Fibroblast of pulmonary artery (primary cell): ENCODE measurements at places on chromosomes 3 and 15.

DNA sequence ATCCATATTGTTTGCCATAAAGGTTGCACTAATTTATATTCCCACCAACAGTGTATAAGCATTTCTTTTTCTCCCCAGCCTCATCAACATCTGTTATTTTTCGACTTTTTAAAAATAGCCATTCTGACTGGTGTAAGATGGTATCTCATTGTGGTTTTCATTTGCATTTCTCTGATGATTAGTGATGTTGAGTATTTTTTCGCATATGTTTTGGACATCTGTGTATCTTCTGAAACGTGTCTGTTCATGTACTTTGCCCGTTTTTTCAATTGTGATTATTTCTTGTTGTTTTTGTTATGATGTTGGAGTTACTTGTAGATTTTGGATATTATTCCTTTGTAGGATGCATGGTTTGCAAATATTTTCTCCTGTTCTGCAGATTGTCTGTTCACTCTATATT, 46.5 kb downstream of the TP63 start:
- no peak for DNase-seq

DNA sequence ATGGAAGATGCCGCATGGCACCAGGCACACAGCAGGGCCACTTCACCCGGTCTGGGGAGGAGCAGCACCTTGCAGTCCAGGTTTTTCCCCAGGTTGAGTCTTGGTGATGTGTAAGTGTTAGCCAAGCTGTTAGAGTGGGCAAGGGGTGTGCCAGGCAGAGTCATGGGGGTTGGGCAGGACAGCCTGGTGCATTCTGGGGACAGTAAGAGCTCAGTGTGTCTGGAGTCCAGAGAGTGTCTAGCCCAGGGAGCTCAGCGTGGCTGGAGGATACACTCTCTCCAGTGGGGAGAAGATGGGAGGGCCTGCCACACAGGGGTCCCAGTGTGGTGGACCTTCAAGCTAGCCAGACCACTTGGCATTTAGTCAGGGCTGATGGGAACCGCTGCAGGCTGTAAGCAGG, 87.4 kb downstream of the AAGAB start:
- no peak for DNase-seq

- DNase-seq: peak; percentile 25
Observed at GRCh38 chr15:41284427-41285177, 47.8 kb downstream of the OIP5 start.

DNA sequence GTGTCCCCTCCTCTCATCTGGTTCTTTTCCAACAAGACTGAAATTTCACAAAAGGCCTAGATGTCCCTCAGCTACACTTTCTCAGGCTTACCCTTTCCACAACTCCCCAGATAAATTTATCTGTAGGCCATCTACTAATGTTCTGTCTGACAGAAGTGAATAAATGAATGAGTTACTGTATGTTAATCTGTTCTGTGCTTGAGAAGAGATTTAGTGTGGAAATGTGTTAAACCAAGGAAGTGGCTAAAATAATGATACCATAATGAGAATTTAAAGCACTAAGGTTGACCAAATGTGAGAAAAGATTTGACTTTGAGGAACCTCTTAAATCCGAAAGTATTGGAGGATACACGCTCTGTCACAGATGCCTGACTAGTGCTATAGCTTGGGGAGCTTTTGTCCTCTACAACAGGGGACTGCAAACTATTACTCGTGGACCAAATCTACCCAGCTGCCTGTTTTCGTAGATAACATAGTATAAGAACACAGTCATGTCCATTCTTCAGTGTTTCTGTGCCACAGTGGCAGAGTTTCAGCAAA, 74.8 kb upstream of the P2RY1 start:
- no peak for DNase-seq

- DNase-seq: no peak
Observed at GRCh38 chr15:50190723-50191122, 8.7 kb downstream of the SLC27A2 start.

DNA sequence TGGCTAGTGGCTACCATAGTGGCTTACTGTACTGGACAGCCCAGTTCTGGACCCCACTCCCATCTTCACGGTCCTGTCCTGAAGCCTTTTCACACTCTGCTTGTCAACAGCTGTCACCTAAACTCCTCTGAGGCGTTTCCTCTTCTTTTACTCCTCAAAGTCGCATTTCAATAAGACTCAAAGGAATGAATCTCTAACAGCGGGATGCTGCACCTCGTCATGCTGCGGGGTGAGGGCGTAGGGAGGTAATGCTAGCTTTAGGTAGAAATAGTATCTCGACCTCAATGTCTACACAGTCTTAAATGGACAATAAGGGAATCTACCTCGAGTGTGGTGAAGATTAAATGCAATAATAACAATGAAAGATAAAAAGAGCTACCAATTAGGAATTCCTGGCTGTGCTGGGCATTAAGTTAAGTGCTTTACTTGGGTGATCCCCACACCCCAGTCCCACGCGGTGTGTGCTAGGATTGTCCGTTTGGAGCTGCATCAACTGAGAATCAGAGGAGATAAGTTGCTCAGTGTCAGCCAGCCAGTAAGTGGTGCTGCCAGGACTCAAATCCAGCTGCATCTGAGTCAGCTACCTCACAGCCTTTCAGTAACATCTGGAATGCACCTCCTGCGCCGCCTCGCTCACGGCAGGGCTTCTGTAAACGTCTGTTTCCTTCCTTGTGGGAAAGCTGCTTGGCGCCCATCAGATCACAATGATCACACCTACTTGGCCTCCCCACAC, 14.0 kb downstream of the PLA2G4D start:
- DNase-seq: peak; percentile 22

- DNase-seq: no peak
Observed at GRCh38 chr3:70078778-70079177, 79.2 kb downstream of the SAMMSON start.

- no peak for DNase-seq
Observed at GRCh38 chr3:172044833-172045585, 5.6 kb downstream of the FNDC3B start.

DNA sequence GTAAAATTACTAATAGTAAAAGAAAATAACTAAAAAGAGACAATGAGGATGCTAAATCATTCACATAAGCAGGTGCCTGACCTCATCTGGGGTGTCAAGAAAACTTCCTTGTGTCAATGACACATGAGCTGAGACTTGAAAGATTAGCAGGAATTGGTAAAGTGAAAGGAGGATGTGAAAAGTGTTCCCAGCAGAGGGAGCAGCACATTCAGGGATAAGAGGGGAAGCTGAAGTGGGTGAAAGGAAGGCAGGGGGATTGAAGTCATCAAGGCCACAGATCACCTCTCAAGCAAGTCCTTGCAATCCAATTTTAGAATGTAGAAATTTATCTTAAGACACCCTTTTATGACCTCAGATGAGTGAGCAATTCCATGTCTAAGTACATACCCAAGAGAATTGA, 60.2 kb upstream of the ACP3 start:
- DNase-seq: peak; percentile 80

GRCh38 chr15:86553108-86553507, 473.4 kb downstream of the AGBL1 start:
- no peak for DNase-seq

DNA sequence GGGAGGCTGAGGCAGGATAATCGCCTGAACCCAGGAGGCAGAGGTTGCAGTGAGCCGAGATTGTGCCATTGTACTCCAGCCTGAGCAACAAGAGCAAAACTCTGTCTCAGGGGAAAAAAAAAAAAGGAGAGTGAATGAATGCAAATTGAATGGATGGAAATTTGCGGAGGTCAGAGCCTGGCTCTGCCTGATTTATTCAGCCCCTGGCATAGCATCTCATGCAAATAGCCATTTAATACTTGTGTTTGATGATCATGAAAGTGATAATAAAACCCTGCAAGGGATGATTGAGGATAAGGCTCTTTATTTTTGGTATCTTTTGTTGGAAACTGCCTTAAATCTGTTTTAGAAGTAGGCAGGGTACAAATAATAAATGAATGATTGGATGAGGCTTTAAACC, 133.0 kb upstream of the SEMA6D start:
- DNase-seq: no peak

DNA sequence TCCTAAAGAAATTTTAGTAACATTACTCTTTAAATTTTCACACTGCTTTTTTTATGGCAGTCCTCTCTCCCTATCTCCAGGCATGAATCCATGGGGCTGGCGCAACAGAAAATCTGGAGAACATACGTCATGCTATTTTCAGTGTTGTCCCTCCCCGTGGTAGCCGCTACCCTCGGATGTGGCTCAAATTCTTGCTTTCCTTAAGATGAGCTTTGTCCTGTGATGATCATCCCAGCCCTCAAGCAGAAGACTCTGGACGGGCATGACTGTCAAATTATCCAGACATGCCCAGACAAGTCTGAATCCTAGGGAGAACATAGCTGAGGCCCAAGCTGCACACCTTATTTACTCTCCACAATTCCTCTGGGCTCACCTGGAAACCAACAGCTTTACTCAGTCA, 49.1 kb downstream of the FMN1 start:
- no peak for DNase-seq

DNA sequence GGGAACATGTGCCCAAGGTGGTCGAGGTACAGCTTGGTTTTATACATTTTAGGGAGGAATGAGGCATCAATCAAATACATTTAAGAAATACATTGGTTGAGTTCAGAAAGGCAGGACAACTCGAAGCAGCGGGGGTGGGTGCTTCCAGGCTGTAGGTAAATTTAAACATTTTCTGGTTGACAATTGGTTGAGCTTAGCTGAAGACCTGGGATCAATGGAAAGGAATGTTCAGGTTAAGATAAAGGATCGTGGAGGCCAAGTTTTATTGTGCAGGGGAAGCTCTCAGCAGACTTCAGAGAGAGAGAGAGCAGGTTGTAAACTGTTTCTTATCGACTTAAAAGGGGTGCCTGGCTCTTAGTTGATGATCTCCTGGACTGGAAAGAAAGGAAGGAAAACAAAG, 11.3 kb downstream of the CPN2 start:
- DNase-seq: no peak

GRCh38 chr15:22903961-22904534, 65.6 kb downstream of the NIPA2 start:
- DNase-seq: no peak

GRCh38 chr3:178646186-178646862, 110.1 kb downstream of the KCNMB2 start:
- DNase-seq: no peak

DNA sequence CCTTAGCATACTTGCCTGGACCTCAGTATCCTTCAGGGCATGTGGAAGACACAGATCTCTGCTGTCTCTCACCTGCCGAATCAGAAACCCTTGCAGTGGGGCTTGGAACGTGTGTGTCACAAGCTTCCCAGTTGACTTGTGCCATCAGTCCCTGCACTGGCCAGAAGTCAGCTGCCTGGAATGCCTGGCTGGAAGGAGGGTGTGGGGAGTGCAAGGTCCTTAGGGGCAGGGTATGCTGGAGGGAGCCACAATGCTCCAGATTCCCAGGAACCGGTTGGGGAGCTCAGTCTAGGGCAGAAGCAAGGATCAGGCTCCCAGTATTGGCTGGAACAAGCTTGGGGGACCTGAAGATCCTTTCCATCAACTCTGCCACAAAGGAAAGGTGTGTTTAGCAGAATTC, 27.1 kb downstream of the SPSB4 start:
- DNase-seq: no peak

GRCh38 chr15:78998526-78998925, 53.7 kb upstream of the CTSH start:
- DNase-seq: no peak

DNA sequence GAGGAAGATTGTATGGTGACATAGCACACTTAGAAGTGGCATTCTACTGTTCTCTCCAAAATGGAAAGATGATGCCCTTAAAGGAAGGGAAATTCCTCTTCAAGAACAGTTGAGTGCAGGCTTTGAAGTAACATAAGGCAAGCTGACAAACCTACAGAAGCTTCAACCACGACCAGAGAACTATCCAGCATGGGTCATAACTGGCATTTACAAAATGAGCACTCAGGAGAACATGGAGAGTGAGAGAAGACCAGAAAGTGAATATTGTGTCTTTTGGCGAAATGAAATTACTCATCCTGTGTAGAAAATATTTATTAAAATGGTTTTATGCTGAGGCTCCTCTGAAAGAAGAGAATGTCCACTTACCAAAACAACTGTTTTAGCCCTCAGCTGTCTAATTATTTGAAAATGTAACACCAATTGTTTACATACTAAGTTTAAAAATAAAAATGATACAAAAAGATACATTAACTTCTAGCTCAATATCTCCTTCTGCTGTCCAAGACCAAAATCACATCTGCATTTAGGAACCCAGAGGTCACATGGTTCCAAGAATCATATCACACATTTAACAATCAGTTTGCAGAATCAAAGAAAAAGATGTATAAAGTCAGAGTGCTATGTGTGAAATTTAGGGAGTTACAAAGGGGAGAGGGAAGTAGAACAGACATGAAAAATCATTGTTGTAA, 216.9 kb downstream of the ATP8B4 start:
- DNase-seq: peak; percentile 78

- peak; percentile 68 for DNase-seq
Observed at GRCh38 chr3:62201438-62202035, 171.8 kb downstream of the FEZF2 start.

DNA sequence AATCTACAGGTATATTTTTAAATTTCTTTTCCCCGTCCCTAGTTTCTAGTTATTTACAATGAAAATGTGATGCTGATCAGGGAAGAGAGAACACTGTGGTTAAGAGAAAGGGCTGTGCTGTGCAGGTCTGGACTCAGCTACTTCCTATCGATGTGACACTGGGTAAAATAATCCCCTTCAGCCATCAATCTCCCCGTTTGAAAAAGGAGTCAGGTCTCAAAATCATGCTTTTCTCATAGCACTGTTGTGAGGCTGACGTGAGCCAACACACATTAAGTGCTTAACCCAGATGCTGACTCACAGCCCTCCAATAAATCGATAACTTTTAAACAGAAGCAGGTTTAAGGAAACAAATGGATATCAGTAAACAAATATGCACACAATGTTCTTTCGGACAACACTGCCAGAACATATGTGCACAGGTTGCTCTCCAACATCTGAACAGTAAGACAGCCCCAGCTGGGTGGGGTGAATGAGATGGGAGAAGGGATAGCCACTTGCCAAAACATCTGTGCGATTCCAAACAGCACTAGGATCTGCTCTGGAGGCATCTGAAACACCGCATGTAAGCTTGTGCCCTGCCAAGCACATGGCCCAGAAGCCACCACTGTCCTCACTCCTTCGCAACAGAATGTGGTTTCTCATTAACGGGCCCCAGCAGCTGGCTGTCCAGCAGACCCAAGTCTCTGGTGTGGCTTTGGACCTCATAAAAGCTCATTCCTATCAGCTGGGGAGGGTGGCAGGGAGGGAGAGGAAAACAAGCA, 143.2 kb upstream of the PRICKLE2 start:
- DNase-seq: no peak

DNA sequence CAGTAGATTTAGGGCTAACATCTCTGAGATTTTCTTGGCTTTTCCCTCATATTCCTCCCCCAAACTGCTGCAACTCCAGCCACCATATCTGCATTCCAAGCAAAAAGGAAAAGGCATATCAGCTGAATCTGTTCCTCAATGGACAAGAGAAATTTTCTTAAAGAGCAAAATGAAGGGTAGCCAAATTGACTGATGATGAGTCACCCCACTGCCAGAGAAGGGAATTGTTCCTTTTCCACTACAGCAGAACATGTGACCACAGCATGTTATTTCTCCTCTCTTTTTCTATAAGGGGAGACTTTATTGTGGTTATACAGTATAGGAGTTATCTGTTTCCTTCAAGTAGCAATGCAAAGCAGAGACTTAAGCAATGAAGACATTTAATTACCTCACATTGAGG, 172.5 kb downstream of the MTHFS start:
- peak; percentile 73 for DNase-seq

GRCh38 chr15:40279437-40280141, 3.3 kb downstream of the ANKRD63 start:
- peak; percentile 55 for DNase-seq
